ENCODE measurements at places on chromosomes 6 and 20.

DNA sequence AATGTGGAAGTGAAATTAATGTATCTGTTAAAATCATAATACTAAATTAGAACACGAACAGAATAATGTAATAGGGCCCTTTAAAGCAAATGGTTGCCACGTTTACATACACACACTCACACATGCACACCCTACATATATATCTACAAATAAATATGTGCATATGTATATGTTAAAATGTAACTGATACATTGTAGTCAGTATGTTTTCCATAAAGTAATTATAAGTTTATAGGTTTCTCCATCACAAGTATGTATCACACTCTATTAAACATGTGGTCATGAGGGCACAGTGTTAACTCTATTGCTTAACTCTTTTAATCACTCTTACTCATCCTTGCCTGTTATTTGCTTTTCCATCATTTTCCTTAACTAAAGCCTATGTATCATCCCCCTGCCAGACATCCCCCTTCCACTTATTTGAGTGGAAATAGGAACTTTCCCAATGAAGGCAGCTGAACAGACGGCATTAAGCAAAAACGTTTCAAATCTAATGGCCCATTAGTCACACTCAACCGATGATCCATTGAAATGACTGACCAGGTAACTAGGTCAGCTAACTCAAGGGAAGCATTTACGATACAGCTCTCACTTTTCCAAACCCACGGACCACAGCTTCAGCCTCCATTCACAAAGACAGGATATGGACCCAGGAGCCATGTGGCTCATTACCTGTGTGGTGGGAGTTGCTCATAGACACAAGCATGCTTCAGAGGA is 89.3 kb downstream of the HAO1 start:
- no peaks in the 10 kb centered on the region for H3K36me3 ChIP-seq
- H3K27ac ChIP-seq = no peak overlapping the region
- H3K27me3 ChIP-seq = peaks cover 2% of the 10 kb centered on the region
- DNase-seq = no peak

DNA sequence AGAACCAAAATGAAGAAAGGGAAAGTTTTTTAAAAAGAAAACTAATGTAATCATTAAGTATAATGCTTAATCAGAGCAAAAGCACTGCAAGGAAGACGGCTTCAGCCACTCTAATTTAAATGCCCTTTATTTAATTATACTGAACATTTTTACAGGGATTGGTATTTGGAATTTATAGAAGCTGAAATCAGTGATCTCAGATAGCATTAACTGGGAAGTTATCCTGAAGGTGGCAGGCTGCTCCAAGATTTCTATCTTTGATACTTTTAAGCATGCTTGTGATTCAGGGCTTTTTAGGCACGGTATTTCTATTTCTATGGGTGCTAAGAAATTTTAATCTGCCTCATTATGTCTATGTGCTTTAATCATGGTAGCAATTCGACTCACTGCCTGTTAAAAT is 1.3 kb upstream of the NDUFAF4 start:
- no peak for DNase-seq
- peak overlapping the region; percentile 84 for H3K27ac ChIP-seq
- peak overlapping the region; percentile 94 for H3K4me3 ChIP-seq
- peaks cover 2% of the 10 kb centered on the region for H3K36me3 ChIP-seq
- no peaks in the 10 kb centered on the region for H3K27me3 ChIP-seq
- H3K4me1 ChIP-seq = peaks cover 22% of the 10 kb centered on the region

DNA sequence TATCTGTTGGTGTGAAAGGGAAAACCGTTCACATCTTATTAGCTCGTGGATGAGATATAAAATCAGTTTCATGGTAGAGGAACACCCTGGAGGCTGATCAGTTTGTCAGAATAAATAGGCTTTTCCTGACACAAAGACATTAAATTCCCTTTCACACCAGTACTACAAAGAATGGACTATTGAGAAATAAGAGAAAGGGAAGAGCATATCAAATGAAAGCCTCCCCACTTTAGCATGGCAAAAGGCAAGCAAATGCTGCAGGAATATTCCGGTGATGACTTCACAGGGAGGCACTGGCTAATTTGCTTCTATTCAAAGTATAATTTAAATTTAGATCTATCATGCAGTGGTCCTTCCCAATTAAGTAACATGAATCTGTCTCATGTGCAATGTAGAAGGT is 115.9 kb upstream of the AGPAT4 start:
- no peak for DNase-seq
- H3K4me1 ChIP-seq = no peaks in the 10 kb centered on the region
- no peaks in the 10 kb centered on the region for H3K36me3 ChIP-seq
- no peaks in the 10 kb centered on the region for H3K27me3 ChIP-seq

DNA sequence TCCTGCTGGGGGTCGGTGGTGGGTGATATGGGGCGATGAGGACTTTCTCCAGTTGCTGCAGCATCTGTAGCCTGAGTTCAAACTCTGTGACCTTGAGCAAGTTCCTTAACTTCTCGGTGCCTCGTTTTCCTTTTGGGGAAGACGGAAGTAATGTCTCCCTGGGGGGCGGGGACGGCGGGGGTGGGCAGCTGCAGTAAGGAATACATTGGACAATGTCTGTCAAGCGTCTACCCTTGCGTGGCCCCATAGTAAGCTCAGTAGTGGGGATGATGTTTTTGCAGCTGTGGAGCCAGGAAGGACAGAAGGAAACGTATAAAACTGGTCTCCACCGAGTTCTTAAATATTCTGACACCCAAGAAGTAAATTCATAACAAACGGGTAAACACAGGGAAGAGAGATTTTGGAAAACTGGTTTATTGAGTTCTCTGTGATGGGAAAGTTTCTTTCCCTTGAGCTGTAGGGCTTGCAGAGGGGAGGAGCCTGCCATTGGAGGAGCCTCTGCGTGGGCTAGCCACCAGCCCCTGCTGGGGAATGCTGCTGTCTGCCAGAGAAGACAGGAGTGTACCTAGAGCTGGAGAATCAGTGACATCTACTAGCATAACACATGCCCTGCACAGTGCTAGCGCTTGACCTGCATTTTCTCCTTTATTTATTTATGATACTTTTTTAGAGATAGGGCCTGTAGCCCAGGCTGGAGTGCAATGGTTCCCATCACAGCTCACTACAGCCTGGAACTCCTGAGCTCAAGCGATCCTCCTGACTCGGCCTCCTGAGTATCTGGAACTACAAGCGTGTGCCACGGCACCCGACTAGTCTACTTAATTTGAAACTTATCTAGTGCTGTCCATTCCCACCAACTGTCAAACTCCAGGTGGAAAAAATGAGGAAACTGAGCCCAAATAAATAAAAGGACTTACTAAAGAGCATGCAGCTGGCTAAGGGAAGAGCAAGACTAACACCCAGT is 1.2 kb upstream of the ACSS1 start:
- peak overlapping the region; percentile 93 for H3K27ac ChIP-seq
- peak; percentile 45 for DNase-seq
- peak overlapping the region; percentile 92 for H3K4me3 ChIP-seq
- peaks cover 29% of the 10 kb centered on the region for H3K4me1 ChIP-seq
- peaks cover 7% of the 10 kb centered on the region for H3K27me3 ChIP-seq

GRCh38 chr6:46772016-46772415 is 21.2 kb upstream of the MEP1A start:
- no peaks in the 10 kb centered on the region for H3K36me3 ChIP-seq
- H3K27me3 ChIP-seq = no peaks in the 10 kb centered on the region
- no peaks in the 10 kb centered on the region for H3K4me1 ChIP-seq
- H3K27ac ChIP-seq = no peak overlapping the region

DNA sequence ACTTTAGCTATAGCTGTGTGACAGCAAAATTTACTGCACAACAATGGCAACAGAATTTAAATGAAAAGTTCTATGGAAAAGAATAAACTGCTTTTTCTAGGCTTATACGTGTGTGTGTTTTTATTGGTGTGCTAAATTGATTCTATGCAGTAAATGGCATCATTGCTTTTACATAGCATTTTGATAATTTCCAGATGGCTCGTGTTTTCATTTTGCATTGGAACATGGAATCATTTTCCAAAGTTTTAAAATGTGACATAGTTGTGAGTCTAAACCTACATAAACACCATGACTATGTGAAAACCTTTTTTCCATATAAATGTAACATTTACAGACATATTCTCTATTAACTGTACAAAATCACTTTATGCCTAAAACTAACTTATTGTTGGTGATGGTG is 127.8 kb downstream of the SIM1 start:
- no peak overlapping the region for H3K4me3 ChIP-seq
- DNase-seq = no peak
- H3K27ac ChIP-seq = no peak overlapping the region

- H3K4me3 ChIP-seq = no peak overlapping the region
- no peaks in the 10 kb centered on the region for H3K36me3 ChIP-seq
- no peaks in the 10 kb centered on the region for H3K4me1 ChIP-seq
- no peaks in the 10 kb centered on the region for H3K27me3 ChIP-seq
- no peak overlapping the region for H3K27ac ChIP-seq
Observed at GRCh38 chr6:74969591-74970267, 236.1 kb downstream of the COL12A1 start.

DNA sequence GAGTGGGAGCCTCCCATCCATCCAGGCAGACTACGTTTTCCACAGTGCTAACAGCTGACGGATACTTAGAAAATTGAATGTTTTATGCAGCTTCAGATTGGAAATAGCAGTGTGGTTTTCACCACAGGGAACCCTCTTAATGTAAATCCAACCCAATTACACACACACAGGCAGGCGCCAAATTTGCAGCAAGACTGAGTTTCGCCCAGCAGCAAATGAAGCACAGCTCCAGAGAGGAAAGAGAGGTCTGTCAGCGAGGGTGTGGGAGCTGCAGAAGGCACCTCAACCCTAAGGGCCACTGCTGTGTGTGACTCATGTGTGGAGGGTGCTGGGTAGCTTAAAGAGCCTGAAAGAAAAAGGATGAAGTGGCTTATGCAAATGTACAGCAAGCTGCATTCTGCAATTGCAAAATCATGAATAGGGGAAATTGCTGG is 365.7 kb downstream of the MAFB start:
- no peaks in the 10 kb centered on the region for H3K4me1 ChIP-seq
- DNase-seq = no peak
- H3K4me3 ChIP-seq = no peak overlapping the region
- H3K27me3 ChIP-seq = no peaks in the 10 kb centered on the region

- H3K27me3 ChIP-seq = no peaks in the 10 kb centered on the region
- H3K4me3 ChIP-seq = peak overlapping the region; percentile 71
- no peak for DNase-seq
- H3K27ac ChIP-seq = peak overlapping the region; percentile 83
- H3K4me1 ChIP-seq = peaks cover 12% of the 10 kb centered on the region
- peaks cover 42% of the 10 kb centered on the region for H3K36me3 ChIP-seq
Observed at GRCh38 chr20:651713-652614, 1.0 kb downstream of the SRXN1 start.

DNA sequence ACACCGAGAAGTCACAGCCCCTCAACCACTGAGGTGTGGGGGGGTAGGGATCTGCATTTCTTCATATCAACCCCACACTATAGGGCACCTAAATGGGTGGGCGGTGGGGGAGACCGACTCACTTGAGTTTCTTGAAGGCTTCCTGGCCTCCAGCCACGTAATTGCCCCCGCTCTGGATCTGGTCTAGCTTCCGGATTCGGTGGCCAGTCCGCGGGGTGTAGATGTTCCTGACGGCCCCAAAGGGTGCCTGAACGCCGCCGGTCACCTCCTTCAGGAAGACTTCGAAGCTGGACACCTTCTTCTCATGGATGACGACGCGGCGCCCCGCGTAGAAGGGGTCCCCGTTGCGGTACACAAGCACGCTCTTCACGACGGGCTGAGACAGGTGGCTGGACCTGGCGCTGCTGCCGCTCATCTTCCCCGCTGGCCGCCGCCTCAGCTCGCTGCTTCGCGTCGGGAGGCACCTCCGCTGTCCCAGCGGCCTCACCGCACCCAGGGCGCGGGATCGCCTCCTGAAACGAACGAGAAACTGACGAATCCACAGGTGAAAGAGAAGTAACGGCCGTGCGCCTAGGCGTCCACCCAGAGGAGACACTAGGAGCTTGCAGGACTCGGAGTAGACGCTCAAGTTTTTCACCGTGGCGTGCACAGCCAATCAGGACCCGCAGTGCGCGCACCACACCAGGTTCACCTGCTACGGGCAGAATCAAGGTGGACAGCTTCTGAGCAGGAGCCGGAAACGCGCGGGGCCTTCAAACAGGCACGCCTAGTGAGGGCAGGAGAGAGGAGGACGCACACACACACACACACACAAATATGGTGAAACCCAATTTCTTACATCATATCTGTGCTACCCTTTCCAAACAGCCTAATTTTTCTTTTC is at the start of gene DCDC2:
DCDC2 (minus strand) TSS at position 724 of the 883 bp plus-strand sequence; CDS start at position 415, 309 bp downstream.
- no peak within 1 kb of the TSS for H3K27ac ChIP-seq
- peak within 1 kb of the TSS; percentile 25 for H3K4me3 ChIP-seq
- no peaks in the 10 kb centered on the region for H3K36me3 ChIP-seq
- DNase-seq = no peak
- H3K27me3 ChIP-seq = no peaks in the 10 kb centered on the region

GRCh38 chr6:82617648-82618047 is 254.0 kb downstream of the TPBG start:
- H3K36me3 ChIP-seq = no peaks in the 10 kb centered on the region
- DNase-seq = no peak
- H3K27ac ChIP-seq = no peak overlapping the region
- no peaks in the 10 kb centered on the region for H3K4me1 ChIP-seq
- no peaks in the 10 kb centered on the region for H3K27me3 ChIP-seq

DNA sequence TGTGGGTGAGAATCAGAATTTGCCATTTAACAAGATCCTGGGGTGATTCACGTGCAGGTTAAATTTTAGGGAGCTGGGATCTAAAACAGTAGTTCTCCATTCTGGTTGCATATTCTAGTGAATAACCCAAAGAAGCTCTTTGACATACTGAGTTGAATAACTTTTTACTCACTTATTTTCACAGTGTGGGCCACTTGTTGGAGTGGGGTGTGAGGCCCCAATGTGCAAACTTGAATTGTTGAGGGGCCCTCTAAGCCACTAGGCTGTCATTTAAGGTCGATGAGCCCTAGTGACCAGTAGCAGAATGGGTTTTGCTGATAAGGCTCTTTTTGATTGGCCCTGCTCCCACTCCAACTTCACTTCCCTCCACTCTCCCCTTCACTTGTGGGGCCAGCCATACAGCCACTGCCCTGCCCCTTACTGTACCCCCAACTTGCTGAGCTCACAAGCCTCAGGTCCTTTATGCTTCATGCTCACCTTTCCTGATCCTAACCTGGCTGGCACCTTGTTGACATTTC is 33.6 kb upstream of the RIPOR2 start:
- no peak for DNase-seq
- H3K27me3 ChIP-seq = no peaks in the 10 kb centered on the region
- H3K36me3 ChIP-seq = no peaks in the 10 kb centered on the region
- H3K27ac ChIP-seq = no peak overlapping the region
- H3K4me3 ChIP-seq = no peak overlapping the region
- no peaks in the 10 kb centered on the region for H3K4me1 ChIP-seq

DNA sequence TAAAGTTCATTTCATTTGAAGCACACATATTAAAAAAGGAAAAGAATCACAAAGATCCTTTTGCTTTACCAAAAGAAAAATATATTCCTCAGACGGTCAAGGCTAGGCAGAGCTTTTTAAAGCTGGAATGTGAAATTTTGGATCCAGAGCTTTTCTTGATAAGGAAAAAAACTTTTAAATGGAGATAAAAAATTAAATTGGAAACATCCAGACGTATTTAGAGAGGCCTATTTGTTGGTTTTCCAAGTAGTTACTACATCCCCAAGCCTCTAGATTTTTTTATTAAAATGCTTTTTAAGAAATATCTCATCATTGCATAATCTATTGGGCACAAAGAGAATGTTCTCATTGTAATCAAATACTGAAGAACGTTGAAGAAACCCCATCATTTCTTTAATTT is 385.7 kb upstream of the CITED2 start:
- DNase-seq = no peak
- H3K27me3 ChIP-seq = no peaks in the 10 kb centered on the region
- H3K4me1 ChIP-seq = peaks cover 63% of the 10 kb centered on the region
- H3K36me3 ChIP-seq = no peaks in the 10 kb centered on the region
- no peak overlapping the region for H3K4me3 ChIP-seq

Measured in tibial artery (tissue), 4 donors.